ENCODE measurements at places on chromosomes 5 and 9. TPM values are rescaled to one million over a fixed set of nuclear protein-coding genes. Genes with fewer than 3 reads are reported as not detected.

Gene ADAMTSL1
- 9.9 TPM for polyA plus RNA-seq

Gene WHRN
- polyA plus RNA-seq, result 359 TPM

Gene PPP2R2B
- polyA plus RNA-seq, result 6.8 TPM

Gene ZDHHC11B
- 7.8 TPM for polyA plus RNA-seq

Gene CCDC187
- polyA plus RNA-seq, result under 0.01 TPM

Gene TAS2R1
- not detected for polyA plus RNA-seq

Gene FOXD1
- 1.9 TPM for polyA plus RNA-seq

Gene ORM1
- 14.3 TPM for polyA plus RNA-seq

Gene RPL12
- polyA plus RNA-seq, result 4,212 TPM

Gene RLN2
- not detected for polyA plus RNA-seq

Data from adrenal gland (tissue), 19 donors.